CD4-positive, alpha-beta T cell treated with Interleukin-21 for 1 hour (primary cell): ENCODE measurements at places on chromosomes 5 and 9.

DNA sequence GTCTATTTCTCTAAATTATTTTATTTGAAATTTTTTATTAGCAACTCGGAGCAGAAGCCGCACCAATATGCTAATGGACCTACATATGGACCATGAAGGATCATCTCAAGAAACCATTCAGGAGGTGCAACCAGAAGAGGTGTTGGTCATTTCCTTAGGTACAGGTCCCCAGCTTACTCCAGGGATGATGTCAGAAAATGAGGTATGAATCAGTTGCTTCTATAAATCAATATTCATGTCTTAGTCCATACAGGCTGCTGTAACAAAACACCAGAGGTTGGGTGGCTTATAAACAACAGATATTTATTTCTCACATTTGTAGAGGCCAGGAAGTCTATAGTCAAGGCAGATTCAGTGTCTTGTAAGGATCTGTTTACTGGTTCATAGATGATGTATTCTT is 50.8 kb downstream of the GAPVD1 start:
- no peak for DNase-seq

DNA sequence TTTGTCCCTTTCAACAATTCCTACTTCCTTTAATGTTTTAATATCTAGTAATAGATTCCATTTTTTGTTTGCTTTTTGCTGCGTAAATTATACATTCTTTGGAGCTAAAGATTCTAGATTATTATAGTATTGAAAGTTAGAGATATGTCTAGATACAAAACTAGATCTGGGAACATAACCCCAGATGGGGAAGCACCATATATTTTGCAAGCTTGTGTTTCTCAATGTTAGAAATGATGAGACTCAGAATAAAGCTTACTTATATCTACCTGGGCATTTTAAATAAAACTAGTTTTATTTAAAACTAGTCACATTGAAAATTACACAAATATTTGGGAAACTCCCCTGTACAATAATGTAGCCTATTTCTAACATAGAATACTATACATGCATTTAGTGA is 32.2 kb downstream of the TRIO start:
- DNase-seq, result no peak

DNA sequence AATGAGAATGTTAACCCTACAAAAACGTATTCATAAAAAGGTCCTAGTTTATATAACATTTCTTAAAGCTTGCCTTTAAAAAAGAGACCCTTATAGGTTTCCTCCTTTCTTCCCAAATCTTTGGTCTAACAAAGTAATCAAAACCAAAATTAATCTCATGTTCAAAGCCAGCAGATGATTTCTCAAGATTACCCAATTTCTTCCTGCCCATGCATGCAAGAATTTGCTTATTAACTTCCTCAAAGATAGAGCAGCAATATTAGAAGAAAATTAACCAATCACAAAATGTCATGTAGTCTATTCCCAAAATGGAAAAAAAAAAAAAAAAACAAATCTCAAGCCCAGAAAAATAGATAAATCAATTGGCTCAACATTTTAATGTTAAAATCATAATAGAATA is 114.9 kb downstream of the MLLT3 start:
- no peak for DNase-seq

- no peak for DNase-seq
These were observed 30.8 kb upstream of the TJP2 start for GRCh38 chr9:69143291-69143690.

DNA sequence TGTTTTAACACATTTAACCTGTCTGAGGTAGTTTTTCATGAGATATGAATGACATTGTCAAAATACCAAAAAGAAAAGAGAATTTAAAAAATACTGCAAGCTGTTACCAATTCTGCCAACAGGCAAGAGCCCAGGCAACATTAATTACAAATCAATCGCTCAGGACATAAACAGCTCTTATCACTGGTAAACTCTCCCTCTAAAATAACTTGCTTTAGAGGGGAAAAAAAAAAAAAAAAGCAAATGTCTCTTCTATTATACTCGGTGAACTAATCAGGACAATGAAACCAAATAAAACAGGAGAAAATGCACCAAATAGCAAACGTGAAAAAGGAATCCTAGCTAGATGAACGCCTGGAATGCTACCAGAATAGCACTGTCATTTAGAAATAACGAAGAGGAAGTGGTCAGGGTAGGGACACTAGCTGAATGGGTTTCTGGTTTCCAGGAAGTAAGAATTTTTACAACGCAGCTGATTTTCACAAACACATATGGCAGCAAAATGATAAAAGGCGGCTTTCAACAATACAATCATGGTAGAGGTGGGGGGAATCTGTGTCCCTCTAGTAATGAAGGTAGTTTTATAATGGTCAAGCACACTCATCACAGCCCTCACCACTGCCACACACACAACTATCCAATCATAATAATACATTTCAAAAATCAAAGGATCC is 94.9 kb downstream of the DENND1A start:
- peak; percentile 13 for DNase-seq

DNA sequence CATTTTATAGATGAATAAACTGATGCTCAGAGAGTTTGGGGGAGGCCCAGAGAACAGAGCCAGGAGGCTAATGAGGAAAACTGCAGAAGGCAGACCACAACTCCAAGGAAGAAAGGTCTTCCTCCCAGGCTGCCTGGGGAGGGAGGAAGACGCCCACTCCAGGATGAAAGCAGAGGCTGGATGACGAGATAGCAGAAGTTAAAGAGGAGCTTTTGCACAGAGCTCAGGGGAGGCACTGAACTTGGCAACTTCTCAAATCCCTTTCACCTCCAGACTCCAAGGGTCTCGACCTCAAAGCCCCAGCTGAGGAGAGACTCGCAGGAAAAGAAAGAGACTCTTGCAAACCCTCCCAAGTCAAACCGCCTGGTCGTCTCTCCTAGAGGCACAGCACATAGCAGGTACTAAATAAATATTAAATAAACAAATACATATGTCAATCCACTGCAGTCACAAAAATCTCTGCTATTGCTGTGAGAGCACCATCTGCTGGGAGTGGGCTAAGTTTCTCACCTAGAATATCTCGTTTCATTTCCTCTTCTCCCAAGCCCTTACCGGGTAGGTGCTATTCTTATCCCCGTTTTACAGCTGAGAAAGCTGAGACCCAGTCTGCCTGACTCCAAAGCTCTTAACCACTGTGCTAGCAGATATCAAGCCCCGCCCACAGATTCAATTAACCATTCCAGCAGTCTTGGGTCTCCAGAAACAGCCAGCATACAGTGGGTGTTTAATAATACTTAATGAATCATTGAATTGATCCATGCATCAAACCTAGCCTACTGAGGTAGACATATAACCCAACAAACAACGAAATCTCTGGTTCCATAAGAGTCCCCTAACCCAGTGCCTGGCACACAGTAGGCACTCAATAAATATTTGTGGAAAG is 97.8 kb upstream of the HAND1 start:
- DNase-seq, result no peak
